GM20000 (cell line): ENCODE measurements at places on chromosomes 7 and 10.

- no peak for DNase-seq
Observed at GRCh38 chr10:123888751-123889150, 2.9 kb downstream of the CPXM2 start.

GRCh38 chr7:159031750-159032149 lies 112.9 kb downstream of the VIPR2 start:
- DNase-seq, result no peak

DNA sequence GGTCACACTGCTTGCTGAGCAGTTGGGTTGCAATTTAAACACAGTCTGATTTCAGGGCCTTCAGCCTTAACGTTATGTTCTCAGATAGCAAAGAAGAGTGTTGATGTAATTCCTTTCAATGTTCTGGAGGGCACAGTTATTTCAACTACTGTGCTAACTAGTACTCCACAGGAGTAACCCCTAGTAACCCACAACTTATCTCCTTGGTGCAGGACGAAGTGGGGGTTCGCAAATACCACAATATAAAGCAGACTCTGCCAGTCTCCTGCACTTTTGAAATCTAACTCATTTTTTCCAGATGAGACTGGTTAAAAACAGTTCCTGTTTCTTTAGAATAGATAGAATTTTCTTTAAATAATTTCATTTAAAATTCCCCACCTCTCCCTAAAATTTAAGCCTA lies 47.1 kb upstream of the NCAPG2 start:
- DNase-seq, result no peak

DNA sequence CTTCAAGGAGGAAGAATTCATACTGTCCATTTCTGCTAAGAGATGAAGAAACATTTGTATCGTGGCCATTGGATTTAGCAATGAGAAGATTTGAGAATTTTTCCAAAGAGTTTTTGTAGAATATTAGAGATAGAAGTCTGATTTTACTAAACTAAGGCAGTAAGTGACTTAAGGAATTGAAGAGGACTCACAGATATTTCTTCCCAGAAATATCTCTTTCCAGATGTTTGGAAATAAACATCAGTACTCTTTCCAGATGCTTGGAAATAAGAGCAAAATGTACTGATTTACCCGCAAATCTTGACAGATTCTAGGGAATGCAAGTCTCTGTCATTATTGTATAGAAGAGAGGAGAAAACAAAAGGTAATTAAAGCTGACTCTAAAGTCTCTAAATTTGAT lies 91.3 kb downstream of the IMMP2L start:
- no peak for DNase-seq

- DNase-seq, result no peak
Observed at GRCh38 chr10:117339578-117339977, 35.7 kb downstream of the PDZD8 start.
